ENCODE measurements at places on chromosomes 3 and 15. TPM values are rescaled to one million over a fixed set of nuclear protein-coding genes. Genes with fewer than 3 reads are reported as not detected.

- no peak for DNase-seq
Observed at GRCh38 chr15:49979705-49980382, 139.2 kb downstream of the ATP8B4 start.

DNA sequence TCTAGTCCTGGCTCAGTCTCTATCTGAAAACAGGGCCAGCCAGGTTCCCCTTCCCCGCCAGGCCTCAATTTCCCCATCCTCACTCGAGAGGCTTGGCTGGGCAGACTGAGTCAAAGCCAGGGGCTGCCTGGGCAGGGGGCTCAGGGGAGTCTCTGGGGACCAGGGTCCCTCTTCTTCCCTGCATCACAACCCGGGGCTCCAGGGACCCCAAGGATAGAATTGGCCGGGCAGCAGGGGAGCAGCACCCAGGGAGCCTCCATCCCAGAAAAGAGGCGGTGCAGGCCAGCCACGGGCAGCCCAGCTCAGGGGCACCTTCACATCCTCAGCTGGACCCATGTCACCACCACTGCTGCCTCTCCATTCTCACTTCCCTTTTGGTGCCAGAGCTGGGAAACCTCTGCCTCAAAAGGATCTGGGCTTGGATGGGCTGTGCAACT lies 13.3 kb upstream of the PLXND1 start:
- peak; percentile 59 for DNase-seq

GRCh38 chr3:149441642-149442041 lies 32.9 kb upstream of the TM4SF4 start:
- DNase-seq, result no peak

Gene SIN3A
- polyA plus RNA-seq, result 14.1 TPM

GRCh38 chr15:83208367-83208661 lies 691 bp upstream of the HDGFL3 start:
- DNase-seq, result no peak

GRCh38 chr3:35653347-35653746 lies 14.0 kb downstream of the ARPP21 start:
- no peak for DNase-seq

Gene PIGB
- polyA plus RNA-seq, result 4.0 TPM

GRCh38 chr3:146160321-146160963 lies 542 bp downstream of the PLOD2 start:
- peak; percentile 67 for DNase-seq

Gene PRKAR2A
- 9.1 TPM for polyA plus RNA-seq

Gene LRRIQ4
- polyA plus RNA-seq, result not detected

Gene SLC12A1
- 0.23 TPM for polyA plus RNA-seq

GRCh38 chr3:153840487-153840886 lies 280.7 kb upstream of the ARHGEF26 start:
- DNase-seq, result no peak

- DNase-seq, result no peak
Observed at GRCh38 chr3:46746711-46747110, 29.0 kb upstream of the PRSS50 start.
